ENCODE measurements at places on chromosomes 2 and 18.

- no peak for DNase-seq
Measured at GRCh38 chr18:24263050-24263449, 124.2 kb downstream of the CABYR start.

- DNase-seq = no peak
Measured at GRCh38 chr18:63579616-63580015, 7.5 kb upstream of the SERPINB13 start.

DNA sequence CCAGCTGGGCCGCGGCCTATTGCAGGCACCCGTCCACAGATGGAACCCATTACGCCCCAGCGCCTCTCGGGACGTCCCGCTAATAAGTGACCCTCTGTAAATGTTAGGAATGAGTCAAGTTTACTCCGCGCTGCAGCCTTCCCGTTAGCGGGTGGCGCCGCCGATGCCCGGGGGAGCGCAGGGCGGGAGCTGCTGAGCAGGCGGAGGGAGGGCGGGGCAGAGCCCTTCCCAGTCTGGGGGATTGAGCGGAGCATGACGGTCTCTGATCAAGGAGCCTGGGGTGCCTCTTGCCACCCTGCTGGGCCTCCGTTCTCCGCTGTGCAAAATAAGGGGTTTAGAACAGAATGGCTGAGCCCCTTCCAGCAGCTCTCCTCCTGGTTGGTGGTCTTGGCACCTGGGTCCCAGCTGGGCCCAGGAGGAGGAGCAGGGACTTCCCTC lies 10.5 kb downstream of the CROCC2 start:
- DNase-seq = peak; percentile 88

DNA sequence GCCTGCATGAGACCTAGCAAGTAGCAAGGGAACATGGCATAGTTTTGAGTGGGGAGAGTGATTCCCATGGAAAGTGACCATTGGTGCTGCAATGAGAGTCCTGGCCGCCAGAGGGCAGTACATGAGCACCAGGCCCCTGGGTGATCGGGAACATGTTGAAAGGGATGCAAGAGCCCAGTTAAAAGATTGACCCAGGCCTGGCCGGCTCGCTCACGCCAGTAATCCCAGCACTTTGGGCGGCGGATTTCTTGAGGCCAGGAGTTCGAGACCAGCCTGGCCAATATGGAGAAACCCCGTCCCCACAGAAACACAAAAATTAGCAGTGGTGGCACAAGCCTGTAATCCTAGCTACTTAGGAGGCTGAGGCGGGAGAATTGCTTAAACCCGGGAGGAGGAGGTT lies 22.2 kb downstream of the FAP start:
- peak; percentile 67 for DNase-seq

- no peak for DNase-seq
Measured at GRCh38 chr2:9768388-9768787, 74.9 kb upstream of the TAF1B start.

- peak; percentile 55 for DNase-seq
Measured at GRCh38 chr2:150732064-150732463, 244.6 kb upstream of the RND3 start.

DNA sequence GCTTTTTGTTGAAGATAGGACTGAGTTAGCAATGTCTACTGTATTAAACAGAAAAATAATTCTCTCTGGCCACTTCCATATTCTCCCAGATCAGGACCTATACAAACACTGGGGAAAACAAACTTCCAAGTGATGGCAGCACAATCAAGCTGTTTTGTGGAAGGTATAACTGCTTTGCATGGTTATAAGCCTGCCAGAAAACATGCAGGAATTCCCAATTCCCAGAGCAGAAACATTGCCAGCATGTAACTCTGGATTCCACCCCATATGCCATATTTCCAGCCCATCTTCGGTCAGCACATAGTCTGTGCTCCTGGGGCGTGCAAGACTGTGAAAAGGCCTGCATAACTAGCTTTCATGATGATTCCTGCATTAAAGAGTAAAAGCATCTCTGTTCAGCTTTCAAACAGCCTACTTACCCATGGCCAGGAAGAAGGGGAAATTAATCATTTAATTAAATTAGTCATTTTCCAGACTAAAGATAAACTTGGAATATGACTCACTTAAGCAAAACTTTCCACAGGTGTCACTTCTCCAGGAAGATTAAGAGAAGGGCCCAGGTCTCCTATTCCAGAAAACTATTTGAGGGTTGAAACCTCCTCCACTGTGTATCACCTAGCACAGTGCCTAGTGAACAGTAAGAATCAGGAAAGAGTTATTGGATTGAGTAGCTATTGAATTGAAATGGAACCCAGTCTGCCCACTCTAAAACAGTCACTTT lies 280.5 kb downstream of the NRXN1 start:
- DNase-seq = no peak

- no peak for DNase-seq
Measured at GRCh38 chr2:74292751-74293150, 50.5 kb downstream of the SLC4A5 start.

GRCh38 chr2:176851200-176851888 lies 361.2 kb upstream of the HNRNPA3 start:
- DNase-seq = no peak

DNA sequence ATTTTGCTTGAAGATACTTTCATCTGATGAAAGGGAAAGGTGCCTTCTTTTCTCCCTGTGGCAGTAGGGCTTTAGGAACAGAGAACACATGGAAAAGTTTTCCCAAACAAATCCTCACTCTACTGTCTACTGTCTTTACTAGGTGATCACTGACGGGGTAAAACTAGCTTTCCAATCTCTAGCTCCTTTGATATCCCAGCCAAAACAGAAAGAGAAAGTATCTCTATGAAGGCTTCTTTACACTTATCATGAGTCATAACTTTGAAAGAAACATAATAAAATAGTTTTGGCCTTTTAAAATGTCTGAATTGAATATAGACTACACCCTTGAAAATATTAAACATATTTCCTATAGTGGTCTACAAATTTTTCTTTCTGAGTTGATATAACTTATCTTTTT lies 214.5 kb downstream of the DSEL start:
- peak; percentile 46 for DNase-seq

DNA sequence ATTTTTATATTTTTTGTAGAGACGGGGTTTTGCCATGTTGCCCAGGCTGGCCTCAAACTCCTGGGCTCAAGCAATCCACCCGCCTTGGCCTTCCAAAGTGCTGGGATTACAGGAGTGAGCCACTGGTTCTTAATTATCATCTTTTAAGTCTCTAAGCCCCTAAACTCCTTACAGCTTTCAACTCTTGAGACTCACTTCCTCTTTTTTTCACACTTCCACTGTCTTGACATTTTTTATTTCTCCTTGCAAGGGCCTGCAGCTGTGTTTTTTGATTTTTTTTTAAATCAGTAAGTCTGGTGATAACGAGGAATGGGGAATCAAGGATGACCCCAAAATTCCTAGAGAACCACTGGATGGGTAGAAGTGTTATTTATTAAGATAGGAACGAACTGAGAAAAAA lies 8.6 kb upstream of the ABCB11 start:
- no peak for DNase-seq

- DNase-seq = no peak
Measured at GRCh38 chr2:202014759-202015211, 18.9 kb upstream of the FZD7 start.

DNA sequence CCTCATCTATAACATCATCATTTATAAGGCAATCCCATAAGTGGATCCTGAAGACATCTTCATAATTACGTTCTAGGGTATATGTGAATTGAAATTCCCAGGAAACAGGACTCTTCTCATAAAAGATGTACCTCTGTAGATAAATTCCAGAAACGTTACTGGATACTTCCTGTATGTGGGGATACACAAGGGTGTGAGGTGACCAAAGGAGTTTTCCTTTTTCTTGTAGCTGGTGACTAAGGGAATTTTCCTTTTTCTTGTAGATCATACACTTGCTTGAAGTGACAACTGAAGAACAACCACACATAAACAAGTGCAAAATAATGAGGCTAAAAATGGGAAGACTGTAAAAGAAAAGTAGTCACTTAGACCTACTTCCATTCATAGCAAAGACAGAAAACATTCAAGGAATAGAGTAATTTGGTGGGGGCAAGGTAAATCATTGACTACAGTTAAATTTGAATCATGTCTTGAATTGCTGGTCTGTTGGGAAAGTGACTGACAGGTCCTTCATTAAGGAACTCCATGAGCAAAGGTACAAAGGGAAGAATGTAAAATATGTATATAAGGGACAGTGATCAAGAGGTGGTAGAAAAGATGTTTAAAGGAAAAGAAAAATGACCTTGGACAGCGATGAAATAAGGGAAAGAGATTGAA lies 53.2 kb upstream of the UBE2E3 start:
- DNase-seq = peak; percentile 32

DNA sequence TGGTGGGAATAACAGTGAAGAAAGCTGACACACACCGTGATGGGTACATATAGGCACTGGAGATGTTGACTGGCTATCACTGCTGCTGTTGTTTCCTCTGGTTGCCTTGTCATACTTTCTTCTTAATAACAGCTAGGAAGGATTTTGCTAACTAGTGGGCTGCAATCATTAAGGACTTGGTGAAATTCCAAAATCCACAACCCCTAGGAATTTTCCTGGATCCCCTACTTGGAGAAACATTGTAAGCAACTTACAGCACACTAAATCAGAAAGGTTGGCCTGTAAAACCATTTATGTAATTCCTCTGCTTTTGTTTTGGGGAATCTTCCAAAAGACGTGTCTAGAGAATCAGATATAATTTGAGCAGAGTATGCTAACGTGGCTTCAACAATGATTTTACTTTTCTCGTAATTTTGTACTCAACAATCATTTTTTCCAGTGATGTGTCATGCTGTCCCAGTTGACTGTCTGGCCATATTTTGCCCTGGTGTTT lies 8.0 kb upstream of the COL3A1 start:
- DNase-seq = no peak

DNA sequence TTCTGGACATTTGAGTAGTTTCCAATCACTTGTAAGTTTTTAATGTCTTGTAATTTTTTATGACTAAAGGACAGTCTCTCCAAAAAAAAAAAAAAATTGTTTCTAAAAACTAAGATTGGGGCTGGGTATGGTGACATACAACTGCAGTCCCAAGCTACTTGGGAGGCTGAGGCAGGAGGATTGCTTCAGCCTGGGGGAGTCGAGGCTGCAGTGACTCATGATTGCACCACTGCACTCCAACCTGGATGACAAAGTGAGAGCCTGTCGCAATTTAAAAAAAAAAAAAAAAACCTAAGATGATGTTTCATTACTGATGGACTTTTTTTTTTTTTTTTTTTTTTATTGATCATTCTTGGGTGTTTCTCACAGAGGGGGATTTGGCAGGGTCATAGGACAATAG lies 34.4 kb upstream of the PKDCC start:
- DNase-seq = no peak

DNA sequence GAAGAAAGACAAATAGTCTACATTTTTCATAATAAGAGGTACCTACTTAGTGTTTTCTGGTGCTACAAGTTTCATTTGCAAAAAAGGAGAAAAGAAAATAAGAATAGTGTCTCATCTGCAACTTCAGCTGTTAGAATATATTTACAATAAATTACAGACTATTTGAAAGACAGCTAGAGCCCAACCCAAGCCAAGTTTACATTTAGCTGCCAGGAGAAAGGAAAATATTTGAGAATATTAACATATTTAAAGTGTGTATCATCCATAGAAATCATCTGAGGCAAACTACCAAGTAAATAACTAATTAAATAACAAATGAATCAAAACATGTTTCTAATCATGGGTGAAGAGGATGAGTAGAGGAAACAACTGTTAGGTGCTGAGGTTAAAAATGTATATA lies 209.2 kb upstream of the ZSWIM2 start:
- no peak for DNase-seq

GRCh38 chr2:113038291-113038690 lies 14.4 kb downstream of the IL36B start:
- no peak for DNase-seq

GRCh38 chr2:100317634-100318033 lies 4.7 kb downstream of the LONRF2 start:
- no peak for DNase-seq

- no peak for DNase-seq
Measured at GRCh38 chr2:177281400-177282180, 17.1 kb upstream of the NFE2L2 start.

DNA sequence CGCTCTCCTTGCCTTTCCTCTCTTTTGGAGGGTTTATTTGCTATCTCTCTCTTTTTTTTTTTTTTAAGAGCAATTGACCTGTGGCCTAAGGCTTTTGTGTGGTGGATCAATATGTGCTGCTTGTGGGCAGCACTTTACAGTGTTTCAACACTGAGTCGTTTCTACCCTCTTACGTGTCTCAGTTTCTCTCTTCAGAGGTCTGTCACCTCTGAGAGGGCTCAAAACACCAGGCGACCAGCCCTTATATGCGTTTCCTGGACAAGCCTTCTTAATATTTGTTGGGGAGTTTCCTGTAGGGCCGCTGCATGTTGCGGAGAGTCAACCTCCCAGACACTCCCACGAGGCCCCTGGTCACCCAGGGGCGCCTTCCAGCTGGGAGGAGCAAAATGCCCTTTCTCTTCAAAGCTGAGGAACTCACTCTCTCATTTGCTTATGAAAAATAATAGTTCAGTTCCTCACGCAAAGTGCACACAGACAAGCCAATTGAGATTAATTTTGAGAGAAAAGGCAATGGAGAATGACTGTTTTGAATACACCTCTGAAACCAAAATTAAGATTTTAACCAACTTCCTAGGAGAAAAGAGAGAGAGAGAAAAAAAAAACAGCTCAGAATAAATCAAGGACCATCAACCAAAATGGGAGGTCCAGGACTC lies 96.3 kb upstream of the B3GNT2 start:
- no peak for DNase-seq

- DNase-seq = no peak
Measured at GRCh38 chr18:37272226-37272625, 293.4 kb downstream of the CELF4 start.

DNA sequence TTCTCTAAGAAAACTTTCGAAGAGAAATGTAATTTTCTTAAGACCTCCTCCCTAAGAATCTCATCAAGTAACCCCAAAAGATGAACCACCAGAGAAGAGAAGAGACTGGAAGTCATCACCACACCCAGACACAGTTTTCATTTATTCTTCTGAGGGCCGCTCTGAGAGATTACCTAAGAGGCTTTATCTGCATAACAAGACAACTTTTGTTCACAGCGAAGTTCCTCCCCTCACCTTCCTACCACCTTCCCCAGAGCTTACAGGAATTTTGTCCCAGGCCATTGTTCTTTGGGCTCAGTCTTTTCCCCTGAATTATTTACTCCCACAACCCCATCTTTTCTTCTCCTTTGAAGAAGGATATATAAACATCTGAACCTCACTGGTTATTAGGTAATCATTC lies 92.8 kb downstream of the AKAIN1 start:
- DNase-seq = no peak

DNA sequence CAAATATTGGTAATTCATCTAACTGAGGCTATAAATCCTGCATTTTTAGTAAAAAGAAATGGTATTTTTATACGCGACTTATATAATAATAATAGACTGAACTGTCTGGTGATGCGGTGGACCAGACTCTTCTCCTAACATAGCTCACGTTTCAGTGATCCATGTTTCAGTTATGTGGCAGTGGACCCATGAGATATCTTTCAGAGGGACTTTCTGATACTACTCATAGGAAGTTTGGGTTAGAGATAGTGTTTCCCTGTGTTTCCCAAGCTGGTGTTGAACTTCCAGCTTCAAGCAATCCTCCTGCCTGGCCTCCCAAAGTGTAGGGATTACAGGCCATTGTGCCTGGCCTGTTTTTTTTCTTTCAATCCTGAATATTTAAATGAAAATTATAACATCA lies 59.2 kb downstream of the KCTD1 start:
- no peak for DNase-seq
